Left renal pelvis (tissue), 4 donors: ENCODE measurements at places on chromosomes 12 and 14. TPM values are rescaled to one million over a fixed set of nuclear protein-coding genes. Genes with fewer than 3 reads are reported as not detected.
A peak's percentile ranks its signal among the peaks of the same experiment; 100 is the strongest.

DNA sequence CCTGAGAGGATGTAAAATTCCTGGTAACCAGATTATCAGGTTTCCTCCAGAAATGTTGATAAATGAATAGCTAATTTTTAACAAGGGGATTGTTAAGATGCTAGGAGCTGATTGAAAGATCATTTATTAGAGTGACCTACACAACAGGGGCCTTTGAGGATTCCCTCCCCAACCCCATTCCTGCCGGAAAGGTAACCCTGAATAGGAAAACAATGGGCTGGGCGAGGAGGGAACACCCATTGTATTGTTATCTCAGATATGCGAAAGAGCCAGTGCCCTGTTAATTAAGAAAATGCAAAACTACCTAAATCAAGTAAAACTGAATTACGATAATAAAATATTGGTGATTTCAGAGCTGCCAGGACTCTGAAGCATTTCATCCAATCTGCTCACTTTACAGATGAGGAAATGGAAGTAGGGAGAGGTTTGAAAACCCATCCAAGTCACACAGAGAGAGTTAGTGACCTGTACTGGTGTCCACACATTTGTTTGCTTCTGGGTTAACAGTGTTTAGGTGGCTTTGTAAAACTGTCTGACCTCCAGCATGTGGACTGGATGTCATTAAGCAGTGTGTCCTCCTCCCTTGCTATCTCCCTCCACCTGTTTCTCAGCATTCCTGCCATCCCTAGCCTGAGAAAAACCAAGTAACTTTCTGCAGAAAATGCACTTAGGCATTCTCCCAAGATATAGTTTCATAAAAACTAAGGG, 214.8 kb downstream of the TTC6 start:
- DNase-seq = no peak

DNA sequence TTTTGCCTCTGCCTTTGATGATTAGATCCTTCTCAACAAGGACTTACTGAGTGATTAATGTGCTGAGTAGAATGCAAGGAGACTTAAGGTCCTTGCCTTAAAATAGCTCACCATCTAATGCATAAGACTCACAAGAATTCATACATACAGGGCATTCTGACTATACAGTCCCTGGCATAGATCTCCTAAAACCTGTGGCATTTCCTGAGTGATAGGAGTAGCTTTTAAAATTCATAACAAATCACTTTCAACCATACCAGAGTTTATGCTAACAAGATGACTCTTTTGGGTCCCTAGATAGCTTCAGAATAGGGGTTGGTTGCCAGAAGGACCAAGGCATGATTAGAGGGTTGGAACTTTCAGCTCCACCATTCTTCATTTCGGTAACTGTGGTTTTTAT, 48.8 kb downstream of the STXBP6 start:
- no peak for DNase-seq

- no peak for DNase-seq
Observed at GRCh38 chr12:100474617-100475016, 951 bp downstream of the NR1H4 start.

- no peak for DNase-seq
Observed at GRCh38 chr12:96070670-96071279, 35.4 kb upstream of the LTA4H start.

- no peak for DNase-seq
Observed at GRCh38 chr14:53836551-53836950, 120.1 kb downstream of the BMP4 start.

- DNase-seq = no peak
Observed at GRCh38 chr12:112798048-112798760, 6.7 kb downstream of the RPH3A start.

- DNase-seq = peak; percentile 16
Observed at GRCh38 chr12:56299308-56299852, 750 bp downstream of the CS start.

DNA sequence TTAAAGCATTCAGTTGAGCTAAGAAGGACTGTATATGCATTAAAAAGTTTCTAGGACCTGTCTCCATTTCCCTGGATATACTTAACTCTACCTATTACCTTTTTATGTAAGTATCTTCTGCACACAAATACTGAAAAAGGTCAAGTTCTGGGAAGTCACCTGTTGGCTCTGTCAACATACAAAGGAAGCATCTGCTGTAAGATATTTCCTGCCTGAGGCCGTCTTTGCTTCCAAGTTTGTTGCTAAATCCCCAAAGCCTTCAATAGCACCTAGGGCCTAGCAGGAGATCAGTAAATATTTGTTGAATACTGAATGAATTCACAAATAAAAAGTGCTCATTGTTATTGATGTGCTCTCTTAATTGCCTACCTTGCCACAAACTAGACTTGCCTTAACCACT, 188.4 kb downstream of the DUSP6 start:
- no peak for DNase-seq

GRCh38 chr12:4353785-4354208, 25.7 kb downstream of the FGF23 start:
- no peak for DNase-seq

- no peak for DNase-seq
Observed at GRCh38 chr14:83133981-83134645, 1600.5 kb upstream of the SEL1L start.

DNA sequence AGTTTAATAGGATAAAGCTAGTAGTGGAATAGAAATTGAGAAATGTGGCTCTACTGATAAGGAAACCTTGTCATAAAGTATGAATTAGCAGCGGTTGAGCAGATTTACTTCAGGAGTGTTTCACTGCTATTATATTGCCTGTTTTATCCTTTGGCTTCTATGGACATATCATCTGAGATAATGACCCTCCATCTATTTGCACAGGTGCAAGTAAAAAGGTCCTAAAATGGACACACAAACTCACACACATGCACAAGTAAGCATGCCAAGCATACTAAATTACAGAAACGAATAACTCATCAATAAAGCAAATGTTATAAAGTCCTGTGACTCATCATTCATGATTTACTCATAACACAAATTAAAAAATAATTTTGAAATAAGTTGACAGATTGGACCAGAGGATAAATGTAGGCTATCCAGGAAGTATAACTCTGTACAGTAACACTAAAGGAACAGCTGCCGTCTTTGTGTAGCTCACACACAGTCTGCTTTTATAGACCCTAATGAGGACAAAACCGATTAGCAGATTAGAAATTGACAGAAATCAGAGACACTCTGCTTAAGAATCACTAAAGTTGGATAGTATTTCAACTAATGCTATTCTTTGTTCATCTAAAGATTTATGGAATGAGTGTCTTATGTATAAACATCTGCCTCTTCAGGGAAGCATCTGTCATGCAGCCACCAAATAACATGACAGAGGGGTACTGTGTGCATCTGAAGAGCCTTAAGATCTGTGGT, 73.9 kb downstream of the SYT1 start:
- no peak for DNase-seq

DNA sequence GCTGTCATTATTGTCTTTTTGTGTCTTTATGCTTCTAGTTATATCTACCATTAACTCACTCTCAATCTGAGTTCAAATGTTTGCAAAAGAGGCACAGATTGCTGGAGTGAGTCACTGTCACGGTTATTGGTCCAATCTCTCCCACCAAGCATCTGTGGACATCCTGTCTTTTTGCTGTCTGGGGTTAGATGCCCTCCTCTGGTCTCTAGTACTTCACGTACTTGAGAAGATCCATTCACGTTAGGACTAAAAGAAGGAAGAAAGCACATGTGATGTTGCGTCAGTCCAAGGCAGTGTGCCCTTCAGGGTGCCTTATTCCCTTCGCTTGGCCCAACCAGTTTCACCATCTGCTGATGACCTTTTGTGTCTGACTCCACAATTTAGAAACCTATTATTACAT, 72.3 kb upstream of the STXBP6 start:
- no peak for DNase-seq

- no peak for DNase-seq
Observed at GRCh38 chr12:89890161-89890560, 181.5 kb upstream of the ATP2B1 start.

GRCh38 chr12:124457287-124458219, 109.9 kb downstream of the NCOR2 start:
- DNase-seq = no peak

DNA sequence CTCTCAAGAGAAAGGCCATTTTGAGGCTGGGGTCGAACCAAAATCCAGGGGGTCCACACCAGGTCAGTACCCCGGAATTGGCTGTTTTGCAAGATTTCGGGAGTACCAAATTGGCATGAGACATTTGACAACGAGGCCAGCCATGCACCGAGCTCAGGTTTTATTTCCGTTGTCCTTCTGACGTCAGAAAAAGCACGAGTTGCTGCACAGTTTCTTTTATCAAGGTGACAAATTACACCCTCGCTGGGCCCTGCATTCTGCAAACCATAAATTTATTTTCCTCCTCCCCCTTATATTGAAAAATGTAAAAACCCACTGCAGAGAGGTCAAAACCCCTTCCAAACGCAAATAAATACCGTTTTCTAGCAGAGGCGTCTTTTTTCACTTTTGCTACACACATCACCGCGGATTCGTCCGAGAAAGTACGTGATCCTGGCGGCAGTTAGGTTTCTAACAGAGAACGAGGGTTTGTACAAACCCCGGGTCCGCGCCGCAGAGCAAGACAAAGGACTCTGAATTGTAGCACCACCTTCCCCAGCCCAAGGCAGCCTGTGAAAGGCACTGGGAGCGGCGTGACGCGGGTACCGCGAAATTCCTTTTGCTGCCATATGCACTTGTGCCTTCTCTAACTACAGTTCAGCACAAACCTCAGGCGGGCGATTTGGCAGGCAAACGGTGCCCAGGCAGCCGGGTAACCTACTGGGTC, 1.8 kb downstream of the SLC38A1 start:
- no peak for DNase-seq

DNA sequence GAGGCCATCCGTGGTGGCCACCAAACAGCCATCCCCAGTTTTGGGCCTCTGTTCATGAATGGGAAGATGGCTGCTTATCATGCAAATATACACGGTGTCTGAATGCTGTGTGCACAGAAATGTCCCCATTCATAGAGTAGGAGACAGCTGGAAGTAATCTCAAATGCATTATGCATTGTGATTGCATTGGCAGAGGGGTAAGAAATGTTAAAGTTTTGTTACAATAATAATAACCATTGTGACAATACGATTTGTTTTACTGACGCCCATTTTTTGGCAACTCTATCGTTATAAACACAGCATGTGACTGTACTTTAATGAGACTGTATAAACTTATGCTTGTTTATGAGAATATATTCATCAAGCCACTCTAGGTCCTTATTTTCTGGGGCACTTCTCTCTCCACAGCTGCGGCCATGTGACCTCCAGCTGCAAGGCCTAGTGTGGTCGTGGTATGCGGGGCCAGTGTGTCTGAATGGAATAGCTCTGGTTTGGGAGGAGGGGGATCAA, 474.3 kb downstream of the VRK1 start:
- DNase-seq = no peak

GRCh38 chr14:52148371-52148770, 79.5 kb upstream of the NID2 start:
- no peak for DNase-seq

DNA sequence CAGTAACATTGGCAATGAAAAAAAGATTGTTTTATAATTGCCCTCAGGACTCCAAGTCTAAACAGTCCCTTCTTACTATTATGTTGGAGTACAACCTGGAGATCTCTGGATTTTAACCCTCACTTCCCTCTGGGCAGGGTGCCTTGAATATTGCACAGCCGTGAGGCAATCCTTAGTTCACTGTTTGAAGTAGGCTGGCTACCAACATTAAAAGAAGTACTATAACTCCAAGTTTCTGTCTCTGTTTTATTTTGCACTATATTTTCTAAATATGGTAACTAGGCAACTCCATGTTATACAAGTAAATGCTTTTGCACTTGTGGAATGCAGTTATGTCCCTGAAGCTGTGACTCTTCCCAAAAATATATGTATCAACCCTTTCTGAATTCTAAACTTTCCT, 490.7 kb downstream of the EGLN3 start:
- no peak for DNase-seq

DNA sequence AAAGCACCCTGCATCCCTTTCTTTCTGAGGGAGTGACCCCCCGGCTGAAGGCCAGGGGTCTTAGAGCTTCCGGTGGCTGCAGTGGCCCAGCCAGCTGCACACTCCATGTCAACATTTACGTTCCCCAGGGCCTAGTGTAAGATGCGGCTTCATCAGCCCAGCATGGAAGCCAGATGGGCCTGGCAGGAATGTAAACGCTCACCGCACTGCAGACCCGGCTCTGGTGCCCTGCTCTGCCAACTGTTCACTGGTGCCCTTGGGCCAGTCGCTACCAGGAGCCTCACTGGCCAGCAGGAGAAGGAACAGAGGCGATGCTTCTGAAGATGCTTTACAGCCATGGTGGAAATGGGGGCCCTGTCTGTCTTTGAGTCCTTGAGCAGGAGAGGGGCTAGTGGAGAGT, 8.6 kb upstream of the TMEM119 start:
- DNase-seq = no peak

DNA sequence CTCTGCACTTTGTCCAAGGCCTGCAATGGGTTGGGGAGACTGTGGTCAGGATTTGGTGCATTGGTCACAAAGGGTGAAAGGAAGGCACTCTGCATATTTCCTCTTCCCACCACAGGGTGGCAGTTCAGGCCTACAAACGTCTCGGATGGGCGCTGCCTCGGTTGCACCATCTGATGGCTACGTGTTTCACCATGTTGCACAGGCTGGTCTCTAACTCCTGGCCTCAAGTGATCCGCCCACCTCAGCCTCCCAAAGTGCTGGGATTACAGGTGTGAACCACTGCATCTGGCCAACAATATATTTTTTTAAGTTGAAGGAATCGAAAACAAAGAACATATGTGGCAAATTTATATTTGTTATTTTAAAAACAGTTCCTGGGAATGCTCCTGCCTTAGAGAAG, 35.1 kb downstream of the TMBIM6 start:
- no peak for DNase-seq

GRCh38 chr14:52089218-52089617, 20.4 kb upstream of the NID2 start:
- no peak for DNase-seq

Gene MYBPC1
- polyA plus RNA-seq = not detected

Gene LHX5
- not detected for polyA plus RNA-seq

Gene ULK1
- 44.0 TPM for polyA plus RNA-seq

Gene MON2
- 60.9 TPM for polyA plus RNA-seq

Gene MORN3
- 1.7 TPM for polyA plus RNA-seq

Gene PIP4K2C
- polyA plus RNA-seq = 37.1 TPM

Gene TCL1A
- polyA plus RNA-seq = 1.2 TPM

Gene OTX2
- not detected for polyA plus RNA-seq

Gene NEUROD4
- not detected for polyA plus RNA-seq

Gene NKX2-8
- not detected for polyA plus RNA-seq

Gene KRT75
- polyA plus RNA-seq = not detected

Gene GNB3
- 4.4 TPM for polyA plus RNA-seq

Gene P2RX2
- polyA plus RNA-seq = 1.8 TPM

Gene PTGES3
- 376 TPM for polyA plus RNA-seq

Gene AGAP2
- 1.5 TPM for polyA plus RNA-seq

Gene KCNK13
- 0.08 TPM for polyA plus RNA-seq
